ENCODE measurements at places on chromosomes 6 and 20.

DNA sequence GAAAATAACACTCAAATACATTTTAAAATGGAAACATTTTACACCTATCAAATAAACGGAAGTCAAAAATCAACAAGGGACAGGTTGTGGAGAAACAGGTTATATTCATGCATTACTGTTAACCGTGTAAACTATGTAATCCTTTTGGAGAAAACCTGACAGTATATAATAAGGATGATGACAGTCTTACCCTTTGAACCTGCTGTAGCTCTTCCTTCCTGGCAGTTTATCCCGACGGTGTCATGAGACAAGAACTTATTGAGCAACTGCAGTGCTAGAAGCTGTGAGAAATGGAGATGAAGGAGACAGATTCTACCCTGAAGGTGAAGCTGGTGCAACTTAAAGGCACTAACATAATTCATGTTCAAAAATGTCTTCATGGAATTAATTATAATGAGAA is 76.7 kb downstream of the PLEKHG1 start:
- DNase-seq, result no peak

DNA sequence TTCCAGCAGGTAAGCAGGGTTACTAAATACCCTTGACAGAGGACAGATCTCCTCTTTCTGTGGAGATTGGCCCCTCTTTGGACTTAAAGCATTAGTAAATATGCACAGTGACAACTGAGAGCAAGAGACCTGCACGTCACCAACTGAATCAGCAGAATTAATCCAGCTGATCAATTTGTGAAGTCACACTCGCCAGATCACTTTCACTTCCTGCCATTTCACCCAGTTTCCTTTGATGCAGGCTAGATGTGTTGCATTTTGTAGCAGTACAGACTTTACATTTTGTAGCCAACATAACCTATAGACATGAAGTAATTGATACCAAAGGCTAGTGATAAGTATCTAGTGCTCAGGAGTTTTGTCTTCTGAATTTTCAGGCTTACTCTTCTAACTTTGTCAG is 11.9 kb downstream of the SYNE1 start:
- no peak for DNase-seq

GRCh38 chr6:41497994-41498393 is 48.2 kb upstream of the FOXP4 start:
- DNase-seq, result no peak

DNA sequence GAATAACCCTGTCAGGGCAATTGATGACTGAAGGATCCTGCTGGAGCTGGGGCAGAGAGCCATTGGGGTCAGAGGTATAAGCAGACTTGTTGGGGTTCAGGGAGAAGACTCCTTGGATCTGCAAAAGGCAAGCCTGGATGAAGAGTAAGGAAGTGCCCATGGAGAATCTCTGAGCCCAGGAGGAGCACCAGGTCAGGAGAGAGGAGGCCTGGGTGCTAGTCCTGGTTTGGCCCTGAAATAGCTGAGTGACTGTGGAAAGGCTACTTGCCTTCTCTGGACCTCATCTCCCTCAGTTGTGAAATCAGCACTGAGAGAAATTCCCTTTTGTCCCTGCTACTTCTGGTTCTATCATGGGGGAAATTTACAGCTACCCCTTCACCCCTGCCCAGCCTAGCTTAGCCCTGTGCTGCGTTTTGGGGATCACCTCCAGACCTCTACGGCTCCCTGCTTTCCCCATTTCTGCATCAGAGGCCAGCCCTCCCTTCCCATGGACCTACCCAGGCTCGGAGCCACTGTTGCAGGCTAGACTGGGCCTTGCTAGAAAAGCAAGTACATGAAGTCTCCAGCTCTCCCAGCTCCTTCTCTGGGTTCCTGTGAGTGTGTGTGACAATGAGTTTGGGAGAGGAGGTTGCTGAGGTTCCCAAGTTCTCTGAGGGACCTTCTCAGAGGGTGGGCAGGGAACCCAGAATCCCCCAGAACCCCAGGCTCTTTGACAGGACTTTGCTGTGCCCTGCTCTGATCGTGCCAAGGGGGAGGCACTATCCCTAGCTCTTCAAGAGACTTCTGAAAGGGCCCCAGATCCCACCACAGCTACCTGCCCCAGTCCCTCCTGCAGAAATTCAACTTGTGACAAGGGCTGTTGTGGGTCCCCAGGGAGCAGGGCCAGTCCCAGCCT is 2.3 kb upstream of the NCR2 start:
- DNase-seq, result no peak
